OCI-LY7 (cell line): ENCODE measurements at places on chromosomes 13 and 19. TPM values are rescaled to one million over a fixed set of nuclear protein-coding genes. Genes with fewer than 3 reads are reported as not detected.

Gene GFY
- not detected in 2 replicates for total RNA-seq

Gene KLK15
- total RNA-seq = not detected in 2 replicates

Gene TNFRSF19
- total RNA-seq = not detected in 2 replicates

Gene LYPD3
- total RNA-seq = 0.42 TPM in 1 of 2 replicates, not detected in the other

Gene KIR3DL2
- total RNA-seq = not detected in 2 replicates

Gene EHD2
- total RNA-seq = not detected in 2 replicates

Gene KLK12
- total RNA-seq = not detected in 2 replicates

Gene ZNF835
- total RNA-seq = not detected in 2 replicates

Gene ATCAY
- total RNA-seq = not detected in 2 replicates

Gene NPAS1
- total RNA-seq = 8.4 and 14.1 TPM in 2 replicates

Gene ZNF837
- 5.3 and 5.8 TPM in 2 replicates for total RNA-seq

Gene TMEM221
- not detected in 2 replicates for total RNA-seq

Gene APOC4
- not detected in 2 replicates for total RNA-seq

Gene KCNJ14
- 2.5 and 2.6 TPM in 2 replicates for total RNA-seq

Gene GPR183
- not detected in 2 replicates for total RNA-seq

Gene PDE4C
- 0.77 and 1.4 TPM in 2 replicates for total RNA-seq

Gene TEX29
- not detected in 2 replicates for total RNA-seq

Gene PTPRH
- not detected in 2 replicates for total RNA-seq

Gene GPR18
- 10.9 and 15.1 TPM in 2 replicates for total RNA-seq

Gene B3GNT3
- not detected in 2 replicates for total RNA-seq

Gene CPT1C
- total RNA-seq = 0.86 and 2.6 TPM in 2 replicates

Gene ARHGEF1
- 297 and 318 TPM in 2 replicates for total RNA-seq

Gene ATP4A
- total RNA-seq = 0.33 and 0.36 TPM in 2 replicates

Gene CDC42EP5
- total RNA-seq = not detected in 2 replicates

Gene ZNF254
- total RNA-seq = 10.1 and 11.5 TPM in 2 replicates

Gene IGFL2
- total RNA-seq = not detected in 2 replicates

Gene MEIS3
- total RNA-seq = 0.79 and 1.3 TPM in 2 replicates

Gene SIGLEC5
- total RNA-seq = not detected in 2 replicates

Gene FOSB
- total RNA-seq = 2.1 and 2.4 TPM in 2 replicates

Gene MEIOSIN
- total RNA-seq = not detected in 2 replicates

Gene WDR62
- 60.2 and 65.4 TPM in 2 replicates for total RNA-seq

Gene PEAK3
- total RNA-seq = 0.18 TPM in 1 of 2 replicates, not detected in the other

Gene R3HDM4
- 64.9 and 75.2 TPM in 2 replicates for total RNA-seq

Gene B3GNT8
- total RNA-seq = 0.40 TPM in 1 of 2 replicates, not detected in the other

Gene SMIM7
- 96.3 and 104 TPM in 2 replicates for total RNA-seq

Gene IZUMO1
- total RNA-seq = not detected in 2 replicates

Gene BST2
- total RNA-seq = 114 and 146 TPM in 2 replicates

Gene NCAN
- not detected in 2 replicates for total RNA-seq

Gene PHLDB3
- total RNA-seq = 6.0 and 9.9 TPM in 2 replicates

Gene TUBB4A
- total RNA-seq = 12.6 and 16.0 TPM in 2 replicates

Gene SPACA4
- not detected in 2 replicates for total RNA-seq

Gene S1PR4
- total RNA-seq = 25.8 and 26.5 TPM in 2 replicates

Gene OVOL3
- total RNA-seq = not detected in 2 replicates

Gene CEACAM20
- not detected in 2 replicates for total RNA-seq

Gene MAMSTR
- total RNA-seq = 1.2 and 1.8 TPM in 2 replicates

Gene PSG1
- not detected in 2 replicates for total RNA-seq

Gene CYP4F2
- not detected in 2 replicates for total RNA-seq

Gene ZNF331
- total RNA-seq = 23.7 and 26.3 TPM in 2 replicates

Gene RCBTB1
- total RNA-seq = 30.6 and 31.1 TPM in 2 replicates

Gene ZGLP1
- total RNA-seq = 5.4 and 5.7 TPM in 2 replicates
